ENCODE measurements at places on chromosomes 6 and 20.

- no peak for DNase-seq
Observed at GRCh38 chr6:105753620-105754211, 332.4 kb upstream of the PRDM1 start.

- peak; percentile 57 for DNase-seq
Observed at GRCh38 chr20:1524004-1524403, 32.8 kb upstream of the SIRPB2 start.

DNA sequence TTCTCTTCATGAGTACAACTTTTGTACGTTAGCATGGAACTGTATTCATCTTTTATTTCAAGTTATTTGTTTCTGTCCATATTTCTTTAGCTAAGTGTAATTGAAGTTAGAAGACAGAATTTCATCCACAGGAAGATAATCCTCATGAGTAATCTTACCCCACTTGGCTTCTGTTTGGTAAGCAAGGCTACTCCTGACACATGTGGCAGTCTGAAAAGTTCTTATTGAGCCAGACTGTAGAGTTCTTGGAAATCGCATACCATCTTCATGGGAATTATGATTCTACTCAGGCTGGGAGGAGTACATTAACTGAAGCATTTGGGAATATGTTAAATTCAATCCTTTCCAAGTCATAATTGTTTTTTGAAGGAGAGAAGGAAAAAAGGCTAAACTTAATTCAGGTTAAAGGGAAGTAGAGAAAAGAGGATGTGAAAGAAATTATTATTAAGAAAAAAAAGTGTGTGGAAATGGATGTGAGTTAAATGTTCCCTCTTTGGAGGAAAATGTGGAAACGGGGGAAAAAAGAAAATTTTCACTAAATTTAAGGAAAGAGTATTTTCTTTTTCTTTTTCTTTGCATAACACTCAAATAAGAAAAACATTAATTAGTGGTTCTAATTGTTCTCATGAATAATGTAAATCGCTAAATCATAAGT is 41.5 kb upstream of the TENT5A start:
- DNase-seq, result no peak

DNA sequence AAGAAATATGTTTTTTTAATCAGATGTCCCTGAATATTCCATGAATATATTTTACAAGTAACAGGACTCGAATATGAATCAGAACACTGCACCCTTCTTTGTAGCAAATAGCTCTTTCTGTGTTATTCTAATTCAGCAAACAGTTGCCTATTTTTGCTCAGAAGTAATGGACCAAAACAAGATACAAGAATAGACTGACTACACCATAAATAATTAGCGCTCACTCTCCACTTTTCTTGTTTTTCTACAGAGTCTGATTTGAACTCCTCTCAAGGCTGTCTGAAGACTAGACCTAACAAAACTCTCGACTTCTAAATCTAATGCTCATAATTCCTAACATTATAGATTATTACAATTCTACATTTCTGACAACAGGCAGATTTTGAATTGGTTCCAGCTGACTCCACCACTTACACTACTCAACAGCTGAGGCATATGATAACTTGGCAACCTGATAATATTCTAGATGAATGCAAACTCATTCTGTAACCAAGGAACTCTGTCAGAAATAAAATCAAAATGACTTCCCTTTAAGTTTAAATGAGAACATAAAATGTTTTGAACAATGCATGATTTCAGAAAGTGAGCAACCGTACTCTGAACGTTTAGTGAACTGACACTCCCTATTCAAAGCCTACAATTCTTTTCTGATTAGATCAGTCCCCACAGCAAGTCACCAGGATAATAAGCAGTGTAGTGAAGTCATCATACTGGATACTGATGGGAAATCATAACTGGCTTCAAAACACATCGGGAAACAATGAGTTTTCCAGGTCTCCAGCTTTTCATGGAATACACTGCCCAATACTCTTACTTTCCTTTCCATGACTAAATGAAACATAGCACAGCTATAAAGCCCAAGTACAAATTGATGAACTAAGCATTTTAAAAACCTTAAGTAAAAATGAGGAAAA is 114.2 kb upstream of the BEND6 start:
- peak; percentile 26 for DNase-seq

GRCh38 chr20:62780204-62780603 is 16.1 kb upstream of the MRGBP start:
- no peak for DNase-seq

- DNase-seq, result no peak
Observed at GRCh38 chr6:105824732-105825131, 261.4 kb upstream of the PRDM1 start.

DNA sequence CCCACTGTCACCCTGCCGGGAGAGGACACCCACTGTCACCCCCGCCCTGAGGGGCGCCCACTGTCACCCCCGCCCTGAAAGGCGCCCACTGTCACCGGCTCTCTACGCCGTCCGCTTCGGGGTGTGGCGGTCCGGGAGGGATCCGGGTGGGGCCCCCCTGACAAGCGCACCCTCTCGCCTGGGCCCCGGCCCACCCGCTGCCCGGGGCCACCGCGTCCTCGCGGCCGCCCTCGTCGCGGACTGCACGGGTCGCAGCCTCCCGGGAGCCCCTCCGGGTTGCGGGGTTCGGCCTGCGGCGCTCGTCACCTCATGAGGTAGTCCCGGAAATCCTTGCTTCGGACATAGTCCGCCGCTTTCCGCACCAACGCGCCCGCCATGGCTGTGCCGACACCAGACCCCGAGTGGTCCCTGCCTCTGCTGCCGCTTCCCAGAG is 224 bp downstream of the MPC1 start:
- no peak for DNase-seq

DNA sequence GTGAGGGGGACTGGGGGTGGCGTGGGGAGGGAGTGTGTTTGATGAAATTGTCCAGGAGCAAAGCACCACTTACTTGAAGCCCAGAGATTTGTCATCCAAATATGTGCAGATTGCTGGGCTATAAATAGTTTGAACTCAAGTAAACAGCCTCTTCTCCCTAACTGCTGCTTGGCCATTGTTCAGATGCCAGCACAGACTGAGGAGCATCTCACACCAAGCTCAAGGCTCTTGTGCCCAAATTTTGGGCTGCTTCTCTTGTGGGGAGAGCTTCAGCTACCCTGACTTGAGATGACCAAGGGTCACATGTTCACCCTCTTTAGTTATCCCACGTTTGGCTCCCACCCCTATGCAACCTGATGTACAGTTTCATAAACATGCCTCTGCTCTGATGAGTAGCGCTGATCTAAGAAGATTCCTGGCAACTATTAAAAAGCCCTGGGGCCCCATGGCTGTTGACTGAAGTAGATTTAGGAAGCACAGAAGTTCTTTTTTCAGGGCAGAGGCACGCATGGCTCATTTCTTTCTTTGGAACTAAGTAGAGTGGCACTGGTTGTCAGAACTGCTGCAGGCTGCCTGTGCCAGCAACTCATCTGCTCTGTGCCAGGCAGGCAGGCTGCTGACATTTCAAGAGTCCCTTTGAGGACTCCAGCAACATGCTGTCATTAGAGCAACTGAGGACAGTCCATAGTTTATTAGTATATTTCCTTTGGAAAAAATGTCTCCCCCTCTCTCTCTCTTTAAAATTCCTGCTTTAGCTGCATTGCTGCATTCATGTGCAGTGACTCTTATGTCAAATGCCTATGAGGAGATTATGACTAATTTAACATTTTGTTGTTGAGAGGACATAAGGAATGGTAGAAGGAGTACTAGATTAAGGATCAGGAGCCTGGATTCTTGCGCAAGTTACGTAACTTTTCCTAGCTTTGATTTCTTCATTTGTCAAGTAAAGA is 9.6 kb upstream of the PKIG start:
- DNase-seq, result no peak

DNA sequence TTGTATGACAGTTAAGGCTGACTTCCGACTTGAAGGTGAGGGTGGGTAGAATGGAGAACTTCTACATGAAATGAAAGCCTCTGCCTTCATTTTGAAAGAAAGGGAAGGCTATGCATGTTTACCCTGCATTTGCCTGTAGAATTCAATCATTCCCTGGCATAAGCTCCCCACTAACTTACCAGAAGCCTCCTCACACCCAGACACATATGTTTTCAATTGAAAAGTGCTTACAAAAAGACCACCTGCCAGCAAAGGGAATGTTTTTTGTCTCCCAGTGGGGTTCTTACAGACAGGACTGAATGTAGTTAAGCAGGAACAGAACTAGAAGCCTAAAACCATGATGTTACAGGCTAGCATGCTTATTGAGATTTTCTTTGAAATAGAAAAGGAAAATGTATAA is 392.1 kb upstream of the HSF2 start:
- DNase-seq, result no peak

DNA sequence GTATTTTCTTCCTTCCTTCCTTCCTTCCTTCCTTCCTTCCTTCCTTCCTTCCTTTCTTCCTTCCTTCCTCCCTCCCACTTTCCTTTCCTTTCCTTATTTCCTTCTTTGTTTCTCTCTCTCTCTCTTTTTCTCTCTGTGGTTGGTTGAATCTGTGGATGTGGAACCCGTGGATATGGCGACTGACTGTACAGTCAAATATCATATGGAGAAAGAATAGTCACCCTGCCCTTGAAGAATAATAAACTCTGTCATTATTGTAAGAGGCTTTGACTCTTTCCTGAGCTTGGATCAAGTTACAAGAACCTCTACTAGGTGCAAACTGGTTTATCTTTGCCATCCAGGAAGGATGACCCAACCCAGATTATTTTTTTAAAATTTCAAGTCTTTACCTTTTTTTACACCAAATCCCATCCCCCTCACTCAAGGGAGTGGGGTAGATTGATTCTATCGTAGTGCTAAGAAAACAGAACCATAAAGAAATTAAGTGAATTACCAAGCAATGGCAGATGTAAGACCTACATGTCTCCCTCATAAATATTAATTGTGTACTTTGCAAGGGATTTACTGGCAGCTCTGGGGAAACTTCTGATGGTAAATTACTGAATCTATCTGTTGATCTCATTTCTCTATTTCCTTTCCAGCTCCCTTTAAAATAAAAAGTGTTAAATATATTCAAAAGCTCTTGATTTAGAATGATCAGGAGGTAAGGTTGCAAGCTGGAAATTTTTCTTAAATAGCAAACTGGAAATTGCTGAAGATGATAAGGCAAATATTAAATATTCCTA is 667.5 kb downstream of the UTRN start:
- no peak for DNase-seq

DNA sequence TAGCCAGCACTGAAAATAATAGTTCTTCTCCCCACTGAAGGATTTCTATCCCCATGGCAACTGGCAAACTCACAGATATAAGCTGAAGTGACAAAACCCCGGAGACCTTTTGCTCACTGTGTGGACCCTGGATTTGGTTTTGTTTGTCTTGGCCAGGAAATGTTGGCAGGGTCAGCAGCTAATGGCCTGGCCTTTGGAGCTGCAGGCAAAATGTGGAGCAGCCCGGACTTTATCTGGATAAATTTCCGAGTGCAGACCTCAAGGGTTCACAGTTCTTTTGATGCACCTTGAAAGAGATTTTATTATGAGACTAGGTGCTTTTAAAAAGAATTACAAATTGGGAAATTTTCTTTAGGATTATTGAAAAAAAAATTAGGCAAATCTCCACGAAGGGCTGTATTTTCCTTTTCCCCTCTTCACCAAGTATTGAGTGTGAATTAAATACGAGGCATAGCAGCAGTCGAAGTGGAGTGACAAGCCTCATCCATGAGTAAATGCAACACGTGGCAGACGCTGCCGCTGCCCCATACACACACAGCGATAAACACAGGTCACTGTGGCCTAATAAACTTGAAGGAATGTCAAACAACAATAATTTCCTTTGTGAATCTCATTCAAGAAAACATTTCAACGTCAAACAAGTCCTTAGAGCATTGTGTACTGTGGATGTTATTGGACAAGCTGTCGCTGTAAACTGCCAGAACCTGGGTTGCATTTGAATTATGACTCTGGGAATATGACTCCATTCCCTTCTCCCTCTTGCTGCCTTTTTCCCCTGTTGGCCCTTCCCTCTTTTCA is 35.1 kb upstream of the CCN6 start:
- no peak for DNase-seq

GRCh38 chr20:20333866-20334265 is 34.0 kb upstream of the INSM1 start:
- peak; percentile 20 for DNase-seq

- no peak for DNase-seq
Observed at GRCh38 chr6:170455335-170455979, 97.7 kb downstream of the PSMB1 start.

DNA sequence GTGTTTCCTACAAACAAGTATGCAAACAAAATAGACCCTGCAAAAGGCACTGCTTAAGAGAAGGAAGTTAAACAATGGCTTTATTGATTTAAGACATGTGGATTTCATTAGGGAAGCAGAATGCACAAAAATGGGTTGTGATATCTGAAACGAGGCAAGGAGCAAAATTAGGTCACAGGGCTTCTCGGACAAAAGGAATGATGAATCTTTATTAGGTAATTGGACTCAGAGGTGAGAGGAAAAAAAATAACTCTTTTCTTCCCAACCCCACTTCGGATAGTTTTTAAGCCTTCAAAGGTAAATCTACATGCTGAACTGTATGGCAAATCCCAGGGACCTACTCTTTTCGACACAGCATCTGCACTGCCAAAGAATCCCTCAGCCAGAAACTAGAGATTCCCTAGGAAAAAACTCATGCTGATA is 183.0 kb upstream of the TAB2 start:
- no peak for DNase-seq

GRCh38 chr6:90403489-90404381 is 107.1 kb upstream of the BACH2 start:
- DNase-seq, result no peak

GRCh38 chr6:40725390-40725789 is 138.2 kb upstream of the LRFN2 start:
- DNase-seq, result no peak

GRCh38 chr6:124234801-124235200 is 431.1 kb downstream of the NKAIN2 start:
- no peak for DNase-seq
